Activated naive CD8-positive, alpha-beta T cell treated with anti-CD3 and anti-CD28 coated beads, Interleukin-2, amount 10 ng/mL, durations not matched to agents 7 days and 5 days (primary cell): ENCODE measurements at places on chromosomes 11 and 22. TPM values are rescaled to one million over a fixed set of nuclear protein-coding genes. Genes with fewer than 3 reads are reported as not detected.

Gene RRM1
- 130 TPM for total RNA-seq

Gene IGLL1
- not detected for total RNA-seq

GRCh38 chr22:25078591-25078990 lies 121.1 kb upstream of the CRYBB3 start:
- peaks cover 2% of the 10 kb centered on the region for H3K36me3 ChIP-seq
- DNase-seq, result no peak
- H3K4me1 ChIP-seq, result peaks cover 56% of the 10 kb centered on the region
- H3K4me3 ChIP-seq, result no peak overlapping the region

DNA sequence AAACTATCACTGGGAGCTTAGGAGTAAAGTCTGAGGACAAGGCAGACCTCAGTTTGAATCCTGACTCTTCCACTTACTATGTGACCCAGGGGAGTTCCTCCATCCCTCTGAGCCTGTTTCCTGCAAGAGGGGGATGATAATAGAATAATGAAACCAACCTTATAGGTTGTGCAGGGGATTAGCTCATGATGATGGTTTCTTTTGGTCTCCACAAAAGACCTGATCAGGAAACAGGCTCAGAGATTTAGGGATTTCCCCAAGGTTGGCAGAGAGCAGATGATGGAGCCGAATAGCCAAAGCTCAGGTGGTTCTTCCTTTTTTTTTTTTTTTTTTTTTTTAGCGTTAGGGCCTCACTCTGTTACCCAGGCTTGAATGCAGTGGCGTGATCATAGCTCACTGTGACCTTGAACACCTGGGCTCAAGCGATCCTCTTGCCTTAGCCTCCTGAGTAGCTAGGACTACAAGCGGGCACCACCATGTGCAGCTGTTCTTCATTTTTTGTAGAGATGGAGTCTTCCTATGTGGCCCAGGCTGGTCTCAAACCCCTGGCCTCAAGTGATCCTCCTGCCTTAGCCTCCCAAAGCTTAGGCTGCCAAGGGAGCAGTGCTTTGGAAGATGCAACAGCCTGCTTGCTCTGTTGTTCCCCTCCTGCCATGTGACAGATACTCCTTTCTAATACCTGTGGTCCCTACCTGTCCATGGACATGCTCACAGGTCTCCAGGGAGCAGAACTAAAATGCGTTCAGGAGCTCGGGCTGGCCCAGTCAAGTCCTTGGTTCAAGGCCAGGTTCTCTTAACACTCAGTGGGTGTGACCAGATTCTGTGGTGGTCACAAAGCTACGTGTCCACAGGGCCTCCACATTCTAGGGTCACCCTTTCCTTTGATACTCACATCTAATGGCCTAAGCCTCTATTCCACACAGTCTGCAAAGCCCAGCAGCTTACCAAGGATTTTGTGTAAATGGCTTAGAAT lies 22.3 kb downstream of the PATZ1 start:
- no peaks in the 10 kb centered on the region for H3K27me3 ChIP-seq
- no peak overlapping the region for H3K4me3 ChIP-seq
- H3K27ac ChIP-seq, result peak overlapping the region; percentile 14
- H3K4me1 ChIP-seq, result no peaks in the 10 kb centered on the region
- H3K36me3 ChIP-seq, result peaks cover 20% of the 10 kb centered on the region

DNA sequence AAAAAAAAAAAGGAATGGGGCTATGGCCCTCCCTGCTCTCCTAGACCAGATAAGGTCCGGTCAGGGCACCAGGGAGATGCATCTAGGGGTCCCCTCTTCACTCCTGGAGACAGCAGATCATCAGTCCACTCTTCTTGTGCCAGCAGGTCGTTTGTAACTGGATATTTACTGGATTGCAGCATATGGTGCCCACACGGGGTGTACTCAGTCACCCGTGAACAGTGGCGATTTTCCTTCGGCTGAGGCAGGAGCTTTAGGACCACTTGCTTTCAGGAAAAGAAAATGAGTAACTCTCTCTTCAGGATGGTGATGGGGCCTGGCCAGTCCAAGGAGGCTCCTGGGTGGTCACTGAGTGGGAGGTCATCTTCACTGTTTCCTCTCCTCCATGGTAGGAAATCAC lies 38.3 kb upstream of the RAB1B start:
- DNase-seq, result no peak
- H3K27me3 ChIP-seq, result no peaks in the 10 kb centered on the region
- H3K36me3 ChIP-seq, result peaks cover 2% of the 10 kb centered on the region
- no peak overlapping the region for H3K4me3 ChIP-seq
- H3K27ac ChIP-seq, result no peak overlapping the region

GRCh38 chr11:66539170-66539869 lies 6.5 kb downstream of the ZDHHC24 start:
- peaks cover 19% of the 10 kb centered on the region for H3K4me1 ChIP-seq
- no peak overlapping the region for H3K4me3 ChIP-seq
- H3K27ac ChIP-seq, result no peak overlapping the region
- no peak for DNase-seq
- no peaks in the 10 kb centered on the region for H3K27me3 ChIP-seq

DNA sequence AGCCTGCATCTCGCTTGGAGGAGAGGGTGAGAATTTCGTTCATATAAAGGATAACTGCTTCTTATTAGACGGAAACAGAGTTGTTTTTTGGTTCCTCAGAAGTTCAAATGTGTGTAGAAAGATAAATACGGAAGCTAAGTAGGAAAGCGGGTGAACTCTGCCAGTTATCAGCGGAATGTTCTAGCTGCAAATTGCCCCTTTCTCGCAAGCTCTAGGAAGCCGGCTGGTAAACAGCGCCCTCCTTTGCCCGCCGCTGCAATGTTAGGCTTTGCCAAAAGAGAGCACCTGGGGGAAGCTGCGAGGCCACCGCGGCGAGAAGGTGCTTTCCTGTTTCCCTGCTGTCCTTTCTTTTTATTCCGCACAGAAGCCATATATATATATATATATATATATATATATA lies 67.0 kb downstream of the IGLL5 start:
- no peak overlapping the region for H3K4me3 ChIP-seq
- no peaks in the 10 kb centered on the region for H3K36me3 ChIP-seq
- H3K27me3 ChIP-seq, result peaks cover 33% of the 10 kb centered on the region

GRCh38 chr11:41256041-41256440 lies 203.4 kb downstream of the LRRC4C start:
- no peak overlapping the region for H3K27ac ChIP-seq
- H3K27me3 ChIP-seq, result no peaks in the 10 kb centered on the region
- H3K36me3 ChIP-seq, result no peaks in the 10 kb centered on the region
- H3K4me3 ChIP-seq, result no peak overlapping the region

GRCh38 chr22:49243335-49243734 lies 584.3 kb downstream of the BRD1 start:
- no peak overlapping the region for H3K4me3 ChIP-seq
- H3K4me1 ChIP-seq, result no peaks in the 10 kb centered on the region
- DNase-seq, result no peak
- H3K27ac ChIP-seq, result no peak overlapping the region
- H3K36me3 ChIP-seq, result no peaks in the 10 kb centered on the region

GRCh38 chr22:42819412-42820044 lies 37.5 kb downstream of the ARFGAP3 start:
- no peak overlapping the region for H3K27ac ChIP-seq
- peaks cover 4% of the 10 kb centered on the region for H3K4me1 ChIP-seq
- no peak overlapping the region for H3K4me3 ChIP-seq
- DNase-seq, result no peak
- H3K27me3 ChIP-seq, result no peaks in the 10 kb centered on the region
- peaks cover 16% of the 10 kb centered on the region for H3K36me3 ChIP-seq

GRCh38 chr22:40050258-40050657 lies 55.5 kb downstream of the FAM83F start:
- H3K36me3 ChIP-seq, result peaks cover 2% of the 10 kb centered on the region
- H3K27me3 ChIP-seq, result no peaks in the 10 kb centered on the region
- peak overlapping the region; percentile 65 for H3K4me3 ChIP-seq
- peak overlapping the region; percentile 73 for H3K27ac ChIP-seq
- no peak for DNase-seq
- peaks cover 54% of the 10 kb centered on the region for H3K4me1 ChIP-seq

GRCh38 chr22:29626497-29627195 lies 23.2 kb downstream of the NF2 start:
- H3K4me1 ChIP-seq, result peaks cover 40% of the 10 kb centered on the region
- H3K4me3 ChIP-seq, result no peak overlapping the region
- H3K27me3 ChIP-seq, result no peaks in the 10 kb centered on the region
- no peak overlapping the region for H3K27ac ChIP-seq
- DNase-seq, result no peak
- peaks cover under 1% of the 10 kb centered on the region for H3K36me3 ChIP-seq

GRCh38 chr22:20802452-20802851 lies 28.5 kb downstream of the SERPIND1 start:
- H3K36me3 ChIP-seq, result peaks cover 19% of the 10 kb centered on the region
- H3K27ac ChIP-seq, result no peak overlapping the region
- H3K4me1 ChIP-seq, result no peaks in the 10 kb centered on the region
- H3K4me3 ChIP-seq, result no peak overlapping the region
- no peaks in the 10 kb centered on the region for H3K27me3 ChIP-seq

DNA sequence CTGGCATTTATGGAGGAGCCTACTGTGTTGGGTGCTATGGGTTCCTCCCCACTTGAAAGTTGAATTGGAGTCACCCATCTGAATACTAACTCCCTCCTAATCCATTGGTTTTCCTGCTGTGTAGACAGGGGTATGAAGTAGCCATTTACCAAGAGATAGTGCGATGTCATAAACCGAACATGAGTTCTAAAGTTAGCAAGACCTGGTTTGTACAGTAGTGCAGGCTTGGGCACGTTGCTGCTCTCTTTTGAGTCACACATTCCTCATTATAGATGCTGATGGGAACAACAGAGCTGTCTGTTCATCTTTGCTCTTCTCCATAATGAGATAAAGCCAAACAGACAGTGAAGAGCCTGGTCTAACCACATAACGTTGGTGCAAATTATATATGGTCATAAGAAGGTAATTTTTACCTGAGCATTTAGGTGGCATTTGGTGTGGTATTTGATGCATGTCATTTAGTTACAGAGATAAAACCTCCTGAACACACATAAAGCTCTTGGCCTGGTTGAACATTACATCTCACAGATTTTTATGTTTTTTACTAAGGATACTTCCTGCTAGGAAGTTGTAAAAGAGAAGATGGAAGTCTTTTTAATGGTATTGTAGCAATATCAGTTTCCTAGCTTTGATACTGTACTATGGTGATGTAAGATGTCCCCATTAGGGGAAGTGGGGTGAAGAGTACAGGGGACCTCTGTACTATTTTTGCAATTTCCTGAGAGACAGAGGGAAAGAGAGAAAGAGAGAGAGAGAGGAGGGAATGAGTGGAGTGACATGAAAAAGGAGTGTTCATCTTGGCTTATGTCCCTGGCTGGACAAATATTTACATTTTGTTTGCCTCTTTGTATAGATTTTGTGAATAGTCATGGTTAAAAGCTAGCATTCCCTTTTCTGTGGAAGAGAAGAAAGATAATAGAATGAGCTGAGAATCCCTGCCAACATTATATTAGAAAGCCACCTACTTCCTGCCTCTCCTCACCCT lies 27.9 kb downstream of the GRAP2 start:
- H3K36me3 ChIP-seq, result peaks cover 45% of the 10 kb centered on the region
- no peak overlapping the region for H3K4me3 ChIP-seq
